G401 (cell line): ENCODE measurements at places on chromosomes 2 and 18. TPM values are rescaled to one million over a fixed set of nuclear protein-coding genes. Genes with fewer than 3 reads are reported as not detected.

Gene CFAP53
- total RNA-seq, result not detected in 2 replicates

Gene SSB
- 110 and 159 TPM in 2 replicates for total RNA-seq

Gene RAB27B
- total RNA-seq, result not detected in 2 replicates

Gene NETO1
- not detected in 2 replicates for total RNA-seq

Gene AQP12B
- not detected in 2 replicates for total RNA-seq

Gene KCNE4
- total RNA-seq, result not detected in 2 replicates

Gene IGFBP5
- total RNA-seq, result 0.24 TPM in 1 of 2 replicates, not detected in the other

Gene MDH1B
- total RNA-seq, result 2.6 and 6.9 TPM in 2 replicates

Gene UGT1A4
- not detected in 2 replicates for total RNA-seq

Gene CCDC148
- total RNA-seq, result 2.5 and 4.1 TPM in 2 replicates

Gene ASIC4
- total RNA-seq, result 0.25 TPM in 1 of 2 replicates, not detected in the other

Gene WNT10A
- 0.12 and 1.4 TPM in 2 replicates for total RNA-seq

Gene DNAJC10
- 107 and 150 TPM in 2 replicates for total RNA-seq

Gene STAT4
- not detected in 2 replicates for total RNA-seq

Gene KIF3C
- 17.6 and 20.6 TPM in 2 replicates for total RNA-seq

Gene CRACDL
- 0.43 and 2.9 TPM in 2 replicates for total RNA-seq

Gene SP140
- total RNA-seq, result 0.41 TPM in 1 of 2 replicates, not detected in the other

Gene COL3A1
- 347 and 349 TPM in 2 replicates for total RNA-seq
